ENCODE measurements at places on chromosomes 2 and 18.
A peak's percentile ranks its signal among the peaks of the same experiment; 100 is the strongest.

DNA sequence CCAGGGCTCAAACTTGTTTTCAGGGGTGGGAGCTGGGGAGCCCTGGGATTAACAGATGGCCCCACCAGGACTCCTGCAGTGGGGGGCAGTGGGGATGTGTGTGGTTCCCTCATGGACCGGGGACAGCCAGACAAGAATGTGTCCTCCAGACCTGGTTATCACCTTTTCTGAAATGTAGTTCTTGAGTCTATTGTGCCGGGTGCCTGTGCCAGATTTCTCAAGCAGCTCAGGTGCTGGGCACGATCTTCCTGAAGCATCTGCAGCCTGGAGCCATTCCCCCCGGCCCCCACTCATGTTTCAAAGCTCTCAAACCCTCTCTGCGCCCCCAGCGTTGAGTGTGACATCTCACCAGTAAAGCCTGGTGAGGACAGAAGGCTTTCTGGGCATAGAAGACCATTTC, 48.4 kb upstream of the HAAO start:
- DNase-seq, result no peak

DNA sequence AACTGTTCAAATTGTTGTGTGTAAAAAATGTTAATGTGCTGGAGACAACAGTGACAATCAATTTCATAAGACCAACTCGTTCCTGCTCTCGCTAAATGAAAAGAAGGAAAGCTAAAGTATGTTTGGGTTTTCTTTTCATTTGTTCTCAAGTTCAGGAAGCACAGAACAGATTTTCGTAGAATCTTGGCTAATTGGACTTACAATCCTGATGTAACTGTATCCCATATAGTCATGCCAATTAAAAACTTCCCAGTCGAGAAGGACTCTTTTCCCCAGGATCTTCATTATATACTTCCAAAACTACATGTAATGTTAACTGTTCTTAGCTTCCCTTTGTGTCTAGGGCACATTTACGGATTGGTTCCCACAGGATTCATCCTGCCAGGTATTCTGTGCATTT, 135.4 kb upstream of the ITGB6 start:
- no peak for DNase-seq

DNA sequence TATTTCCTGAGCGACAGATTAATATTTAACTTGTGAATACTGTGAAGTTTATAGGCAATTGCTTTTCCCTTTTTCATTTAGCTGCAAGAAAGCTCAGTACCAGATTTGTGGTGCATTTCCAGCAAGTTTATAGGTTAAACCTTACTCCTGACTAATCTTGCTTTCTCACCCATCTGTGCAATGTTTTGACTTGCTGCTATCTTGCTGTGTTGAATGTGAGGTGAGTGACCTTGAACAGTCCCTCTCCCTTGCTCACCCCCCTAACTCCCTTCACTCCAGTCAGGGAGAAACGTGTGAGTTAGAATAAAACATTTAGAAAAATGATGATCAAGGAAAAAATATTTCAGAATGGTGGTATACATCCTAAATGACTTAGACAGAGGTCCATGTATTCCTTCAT, 39.8 kb upstream of the PARD3B start:
- DNase-seq, result no peak

DNA sequence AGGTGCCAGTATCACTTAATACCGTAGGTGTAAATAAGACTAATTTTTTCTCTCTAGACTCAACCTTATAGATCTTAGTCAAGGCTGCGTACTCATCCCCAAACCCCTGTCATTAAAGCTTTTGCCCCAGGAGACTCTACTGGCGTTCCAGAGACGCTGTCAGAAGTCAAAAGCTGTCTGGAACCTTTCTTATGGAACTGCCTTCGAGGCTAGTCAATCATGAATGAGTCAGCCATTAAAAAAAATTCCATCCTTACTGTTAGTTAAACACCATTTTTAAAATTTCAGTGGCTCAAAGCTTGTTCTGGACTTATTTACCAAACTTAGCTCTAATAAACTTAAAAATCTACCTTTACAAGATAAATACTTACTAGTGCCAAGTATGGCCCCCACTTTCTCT, 52.1 kb downstream of the SPRED2 start:
- DNase-seq, result no peak

DNA sequence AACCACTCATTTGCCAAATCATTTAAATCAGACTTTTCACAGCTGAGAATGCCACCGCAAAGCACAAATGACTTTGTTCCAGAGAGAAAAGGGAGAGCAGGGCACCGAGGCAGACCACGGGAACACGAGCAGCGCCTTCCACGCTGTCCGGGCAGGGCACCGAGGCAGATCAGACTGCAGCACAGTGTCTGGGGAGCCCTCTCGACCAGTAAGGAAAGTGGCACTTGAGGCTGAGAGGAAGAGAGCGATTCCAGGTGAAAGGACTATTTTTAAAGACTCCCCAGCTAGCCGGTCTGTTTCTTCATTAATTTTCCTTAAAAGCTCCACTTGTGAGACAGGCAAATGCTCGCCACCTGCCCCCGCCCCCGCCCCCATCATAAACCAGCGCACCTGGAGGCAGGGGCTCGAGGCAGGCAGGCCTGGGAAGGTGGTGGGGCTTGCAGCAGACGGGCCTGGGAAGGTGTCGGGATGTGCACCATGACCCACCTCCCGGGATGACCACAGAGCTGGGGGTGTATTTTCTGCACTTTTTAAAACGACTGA, 80.9 kb upstream of the CTDP1 start:
- no peak for DNase-seq

GRCh38 chr2:131027566-131028528, 65.4 kb downstream of the FAM168B start:
- no peak for DNase-seq

DNA sequence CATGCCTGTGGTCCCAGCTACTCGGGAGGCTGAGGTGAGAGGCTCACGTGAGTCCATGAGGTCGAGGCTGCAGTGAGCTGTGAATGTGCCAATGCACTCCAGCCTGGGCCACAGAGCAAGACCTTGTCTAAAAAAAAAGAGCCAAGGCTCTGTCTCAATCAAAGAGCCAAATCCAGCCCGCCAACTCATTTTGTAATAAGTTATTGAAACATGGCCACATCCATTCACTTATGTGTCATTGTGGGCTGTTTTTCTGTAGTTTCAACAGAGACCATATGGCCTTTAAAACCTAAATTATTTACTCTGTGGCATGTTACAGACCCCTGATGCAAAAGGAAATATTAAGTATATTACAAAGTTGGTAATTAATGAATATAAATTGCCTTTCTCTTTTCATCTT, 60.8 kb downstream of the GPR39 start:
- no peak for DNase-seq

GRCh38 chr18:13735681-13736080, 9.2 kb downstream of the RNMT start:
- no peak for DNase-seq

GRCh38 chr18:21741562-21742314, 1.1 kb downstream of the MIB1 start:
- DNase-seq, result peak; percentile 39

DNA sequence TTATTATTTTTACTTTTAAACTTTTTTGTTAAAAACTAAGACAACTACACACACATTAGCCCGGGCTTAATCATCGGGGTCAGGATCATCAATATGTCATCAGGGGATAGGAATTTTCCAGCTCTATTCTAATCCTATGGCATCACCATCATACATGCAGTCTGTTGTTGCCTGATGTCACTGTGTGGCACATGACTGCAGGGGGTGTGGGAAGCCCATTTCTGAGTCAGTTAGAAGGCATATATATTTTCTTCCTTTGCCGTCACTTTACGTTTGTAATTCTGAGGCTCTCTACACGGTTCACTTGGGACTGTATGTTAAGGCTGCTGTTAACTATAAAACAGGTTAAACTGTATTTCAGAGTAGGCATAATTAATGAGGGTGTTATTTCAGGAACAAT, 144.4 kb upstream of the ITGA6 start:
- DNase-seq, result no peak

DNA sequence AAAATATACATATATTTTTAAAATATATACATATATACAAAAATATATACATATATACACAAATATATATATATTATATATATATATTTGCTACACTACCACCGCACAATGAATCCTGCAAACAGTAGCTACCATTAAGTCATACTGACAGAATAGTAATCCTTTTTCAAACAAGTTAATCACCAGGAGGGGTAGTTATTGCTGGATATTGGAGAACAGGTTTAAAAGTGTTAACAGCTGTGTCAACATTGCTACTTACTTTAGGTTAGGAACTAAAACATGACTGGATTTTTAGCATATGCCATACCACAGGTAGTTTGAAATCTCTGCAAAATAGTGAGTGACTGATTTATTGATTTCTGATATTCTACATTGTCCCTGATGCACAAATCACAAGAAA, 529.1 kb upstream of the CDH7 start:
- DNase-seq, result no peak
